ENCODE measurements at places on chromosomes 5 and 9. TPM values are rescaled to one million over a fixed set of nuclear protein-coding genes. Genes with fewer than 3 reads are reported as not detected.

KIAA1958 gene
- 10.7 TPM for total RNA-seq

ZBTB34 gene
- total RNA-seq = 6.7 TPM

IGIP gene
- total RNA-seq = 2.3 TPM

- no peak for DNase-seq
Observed at GRCh38 chr9:85118990-85119755, 449.6 kb downstream of the NTRK2 start.

GRCh38 chr5:62521319-62521718 is 57.3 kb upstream of the LRRC70 start:
- no peak for DNase-seq

DNA sequence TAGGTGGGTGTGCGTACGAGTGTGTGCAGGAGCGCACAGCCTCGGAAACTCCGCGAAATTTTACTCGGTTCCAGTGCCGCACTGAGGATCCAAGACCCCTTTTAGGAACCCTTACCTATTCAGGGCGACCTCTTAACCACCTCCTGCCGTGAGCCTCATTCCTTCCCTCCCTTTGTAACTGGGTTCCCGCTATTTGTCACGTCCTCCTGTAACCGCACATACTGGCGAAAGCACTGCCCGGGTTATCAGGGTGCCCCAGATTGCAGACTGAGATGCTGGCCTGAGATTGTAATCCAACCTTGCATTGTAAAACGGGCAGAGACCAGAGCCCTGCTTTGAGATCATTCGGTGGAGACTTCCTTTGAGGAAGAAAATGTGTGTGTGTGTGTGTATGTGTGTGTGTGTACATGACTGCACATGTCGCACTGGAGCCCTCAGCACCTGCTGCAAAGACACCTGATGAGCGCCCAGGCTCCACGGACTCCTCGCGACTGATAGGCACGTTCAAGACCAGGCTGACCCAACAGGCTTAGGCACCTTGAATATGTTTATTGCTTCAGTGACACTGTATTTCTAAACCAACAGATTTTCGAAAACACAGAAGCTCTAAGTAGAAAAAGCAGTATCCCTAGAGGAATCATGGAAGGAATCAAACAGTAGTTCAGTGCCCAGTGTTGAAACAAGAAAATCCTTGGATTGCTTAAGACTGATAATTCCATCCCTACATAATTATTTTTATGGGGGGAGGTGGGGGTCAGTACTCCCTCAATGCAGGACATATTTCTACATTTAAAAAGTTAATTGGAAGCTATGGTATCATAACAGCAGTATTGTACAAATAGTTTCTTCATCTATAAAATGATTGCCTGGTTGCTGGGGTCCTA is 86.5 kb upstream of the TNFAIP8 start:
- no peak for DNase-seq

DNA sequence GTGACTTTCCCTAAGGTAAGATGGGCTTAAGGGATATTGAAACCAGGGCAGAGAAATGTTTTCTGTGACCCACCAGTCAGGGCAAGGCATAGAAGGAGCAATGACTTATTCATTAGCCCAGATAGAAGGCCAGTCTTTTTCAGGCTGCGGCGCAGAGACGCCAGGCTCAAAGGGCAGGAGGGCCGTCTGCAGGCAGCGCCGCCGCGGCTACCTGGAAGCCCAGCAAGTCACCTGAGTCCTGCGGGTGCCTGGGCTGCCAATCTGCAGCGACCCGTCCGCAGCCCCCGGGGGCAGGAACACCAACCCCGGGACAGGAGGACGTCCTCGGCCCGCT is 322 bp upstream of the SH3GL2 start:
- DNase-seq = no peak

DNA sequence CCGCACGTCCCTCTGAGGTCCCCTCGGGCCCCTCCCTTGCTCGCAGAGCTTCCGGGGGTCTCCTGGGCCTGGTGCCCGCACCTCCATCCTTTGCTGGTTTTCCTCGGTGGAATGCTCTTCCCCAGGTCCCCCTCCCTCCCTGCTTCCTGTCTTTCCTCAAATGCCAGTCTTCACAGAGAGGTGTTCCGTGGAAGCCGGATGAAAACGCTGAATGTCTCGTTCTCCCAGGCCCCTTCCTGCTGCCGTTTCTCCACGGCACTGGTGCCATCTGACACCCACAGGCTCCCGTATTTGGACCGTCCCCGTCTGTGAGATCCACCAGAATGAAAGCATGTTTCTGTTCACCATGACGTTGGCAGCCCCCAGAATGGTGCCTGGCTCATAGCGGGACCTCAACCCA is 4.1 kb downstream of the OR2V1 start:
- no peak for DNase-seq
